ENCODE measurements at places on chromosomes 6 and 20. TPM values are rescaled to one million over a fixed set of nuclear protein-coding genes. Genes with fewer than 3 reads are reported as not detected.

GRCh38 chr6:167650730-167651317, 175.9 kb upstream of the AFDN start:
- H3K36me3 ChIP-seq: peaks cover 6% of the 10 kb centered on the region
- no peak for DNase-seq
- H3K4me1 ChIP-seq: peaks cover 8% of the 10 kb centered on the region
- H3K27ac ChIP-seq: no peak overlapping the region
- H3K27me3 ChIP-seq: peaks cover 1% of the 10 kb centered on the region
- H3K4me3 ChIP-seq: no peak overlapping the region

ALDH8A1 gene
- total RNA-seq: 1.8 TPM

ID4 gene
- 6.3 TPM for total RNA-seq

- H3K4me3 ChIP-seq: no peak overlapping the region
- H3K27me3 ChIP-seq: peaks cover 1% of the 10 kb centered on the region
- no peak overlapping the region for H3K27ac ChIP-seq
Observed at GRCh38 chr6:44631968-44632367, 244.5 kb downstream of the CDC5L start.

GGTLC1 gene
- total RNA-seq: not detected

IMPG1 gene
- total RNA-seq: 0.51 TPM

ZBTB9 gene
- 9.6 TPM for total RNA-seq

DNA sequence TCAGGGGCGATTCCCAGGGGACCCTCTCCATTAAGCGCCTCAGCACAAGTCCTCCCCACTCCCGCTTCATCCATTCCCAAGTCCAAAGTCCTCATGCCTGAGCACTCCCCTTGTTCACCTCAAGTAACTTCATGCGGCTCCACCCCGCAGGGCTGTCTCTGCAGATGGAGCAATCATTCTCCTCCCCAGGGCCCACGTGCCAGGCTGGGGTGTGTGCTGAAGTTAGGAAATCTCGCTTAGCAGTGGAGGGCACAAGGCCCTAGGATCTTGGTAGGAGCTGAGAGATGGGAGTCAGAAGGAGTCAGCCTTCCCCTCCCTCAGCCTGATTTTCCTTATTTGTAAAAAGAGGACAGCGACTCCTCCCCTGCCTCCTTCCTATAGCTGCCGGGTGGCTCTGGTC, 3.5 kb downstream of the TGM3 start:
- no peaks in the 10 kb centered on the region for H3K27me3 ChIP-seq
- no peak overlapping the region for H3K4me3 ChIP-seq
- peaks cover 8% of the 10 kb centered on the region for H3K4me1 ChIP-seq
- no peak overlapping the region for H3K27ac ChIP-seq
- DNase-seq: no peak

GRCh38 chr6:45072016-45072415, 256.1 kb upstream of the RUNX2 start:
- H3K27me3 ChIP-seq: no peaks in the 10 kb centered on the region
- H3K4me1 ChIP-seq: no peaks in the 10 kb centered on the region
- H3K27ac ChIP-seq: no peak overlapping the region
- no peak overlapping the region for H3K4me3 ChIP-seq
- no peak for DNase-seq

GRCh38 chr6:52157301-52157941, 28.8 kb upstream of the IL17A start:
- no peaks in the 10 kb centered on the region for H3K36me3 ChIP-seq
- H3K4me1 ChIP-seq: no peaks in the 10 kb centered on the region
- DNase-seq: no peak

GRCh38 chr20:36919715-36920333, 31.7 kb downstream of the SAMHD1 start:
- no peaks in the 10 kb centered on the region for H3K4me1 ChIP-seq
- H3K4me3 ChIP-seq: no peak overlapping the region
- no peaks in the 10 kb centered on the region for H3K36me3 ChIP-seq
- no peak for DNase-seq
- no peak overlapping the region for H3K27ac ChIP-seq

ANKRD6 gene
- 31.9 TPM for total RNA-seq
